Activated T-cell treated with anti-CD3 and anti-CD28 coated beads for 4 hours (primary cell): ENCODE measurements at places on chromosomes 5 and 9.

GRCh38 chr5:96648023-96648422, 14.2 kb upstream of the CAST start:
- no peak for DNase-seq

- DNase-seq, result no peak
Observed at GRCh38 chr9:35357116-35357515, 132.8 kb upstream of the RUSC2 start.

DNA sequence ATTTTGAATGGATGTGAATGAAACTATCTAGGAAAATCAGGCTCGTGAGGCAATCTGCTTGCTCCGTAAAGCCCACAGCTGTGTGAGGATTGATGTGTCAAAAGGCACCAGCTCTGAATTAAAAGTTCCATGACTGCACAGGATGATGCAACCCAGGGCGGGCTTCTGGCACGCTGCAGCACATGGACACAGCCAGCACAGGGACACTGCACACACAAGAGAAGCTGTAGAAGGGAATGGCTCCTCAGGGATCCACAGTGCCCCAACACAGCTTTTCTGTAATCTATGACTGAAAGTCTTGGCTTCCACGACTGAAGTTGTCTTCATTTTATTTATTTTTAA, 151.0 kb downstream of the GCNT1 start:
- DNase-seq, result no peak

DNA sequence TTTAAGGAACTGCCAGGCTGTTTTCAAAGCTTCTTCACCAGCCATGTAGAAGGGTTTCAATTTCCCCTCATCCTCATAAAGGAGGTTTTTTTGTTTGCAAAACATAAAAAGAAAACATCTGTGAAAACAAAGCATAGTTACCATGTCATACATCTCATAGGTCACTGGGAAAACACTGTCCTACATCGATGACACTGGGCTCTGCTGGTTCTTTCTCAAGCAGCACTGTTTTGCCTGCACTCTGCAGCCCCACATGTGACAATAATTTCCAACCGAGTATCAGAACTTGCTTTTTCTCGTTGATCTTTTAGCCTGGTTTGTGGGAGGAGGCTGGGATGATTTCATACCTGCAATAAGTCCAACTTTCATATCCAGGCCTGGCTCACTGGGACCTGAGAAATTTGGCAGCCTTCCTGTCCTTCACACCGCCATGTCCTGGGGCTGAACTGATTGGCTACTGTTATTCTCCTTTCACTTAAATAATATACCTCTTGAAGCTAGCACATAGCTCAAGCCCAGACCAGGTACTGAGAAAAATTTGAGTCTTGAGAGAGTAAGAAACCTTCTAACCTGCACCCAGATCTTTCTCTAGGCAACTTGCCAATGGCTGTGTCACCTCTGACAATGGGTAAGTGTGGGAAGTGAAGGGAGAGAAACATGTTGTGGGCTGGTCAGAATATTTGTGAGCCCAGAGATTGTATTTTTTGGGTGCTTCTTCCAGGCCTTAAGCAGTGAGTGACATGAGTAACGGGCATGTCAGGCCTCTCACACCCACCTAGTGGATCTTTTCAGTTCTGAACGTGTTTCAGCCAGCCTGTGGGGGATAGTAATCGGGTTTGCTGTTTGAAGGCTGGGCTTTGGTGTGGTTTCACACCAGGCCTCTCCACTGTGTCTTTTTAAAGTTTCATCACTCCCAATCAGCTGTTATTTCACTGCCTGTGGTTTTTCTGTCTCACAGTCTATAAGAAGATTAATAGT, 502.8 kb downstream of the NTRK2 start:
- DNase-seq, result no peak

DNA sequence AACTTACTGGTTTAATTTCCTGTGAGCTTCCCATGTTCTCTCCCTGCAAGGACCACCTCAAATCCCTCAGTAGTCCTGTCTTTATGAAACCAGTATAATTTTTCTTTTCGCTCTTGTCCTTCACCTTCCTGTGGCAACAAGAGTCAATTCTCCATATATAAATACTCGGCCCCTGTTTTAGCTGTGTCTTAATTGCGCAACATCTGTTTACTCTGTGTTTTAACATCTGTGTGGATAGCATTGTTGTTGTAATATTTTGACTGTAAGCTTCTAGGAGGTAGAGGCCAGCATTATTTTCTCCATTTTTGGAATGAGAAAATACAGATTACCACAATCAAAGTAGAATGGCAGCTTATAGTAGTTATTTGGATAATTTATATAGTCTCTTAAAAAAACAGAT, 30.2 kb upstream of the CDKN2B start:
- DNase-seq, result no peak

DNA sequence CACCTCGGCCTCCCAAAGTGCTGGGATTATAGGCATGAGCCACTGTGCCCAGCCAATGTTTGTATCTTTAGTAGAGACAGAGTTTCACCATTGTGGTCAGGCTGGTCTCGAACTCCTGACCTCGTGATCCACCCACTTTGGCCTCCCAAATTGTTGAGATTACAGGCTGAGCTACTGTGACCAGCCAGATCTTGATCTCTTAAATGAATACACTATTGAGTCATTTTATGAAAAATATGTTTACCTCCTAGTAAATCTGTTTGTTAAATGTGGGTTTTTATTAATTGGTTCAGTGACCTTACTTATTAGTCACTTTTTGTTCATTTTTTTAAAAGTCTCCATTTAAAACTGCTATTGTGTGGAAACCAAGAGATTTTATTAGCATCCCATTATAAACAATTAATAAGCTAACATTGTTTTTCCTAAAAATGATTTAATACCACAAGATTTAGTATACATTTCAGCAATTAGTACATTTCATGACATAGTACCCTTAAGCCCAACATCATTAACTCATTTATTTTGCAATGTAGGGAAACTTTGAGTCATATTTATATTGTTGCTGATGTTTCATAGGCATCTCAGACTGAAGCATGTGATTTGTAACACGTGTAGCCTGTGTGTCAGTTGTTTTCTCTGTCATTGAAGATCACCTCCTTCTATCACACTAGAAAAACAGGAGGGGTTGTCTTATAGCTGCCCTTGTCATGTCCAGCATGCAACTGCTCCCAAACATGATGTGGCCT, 261.2 kb downstream of the TAF11L14 start:
- no peak for DNase-seq

DNA sequence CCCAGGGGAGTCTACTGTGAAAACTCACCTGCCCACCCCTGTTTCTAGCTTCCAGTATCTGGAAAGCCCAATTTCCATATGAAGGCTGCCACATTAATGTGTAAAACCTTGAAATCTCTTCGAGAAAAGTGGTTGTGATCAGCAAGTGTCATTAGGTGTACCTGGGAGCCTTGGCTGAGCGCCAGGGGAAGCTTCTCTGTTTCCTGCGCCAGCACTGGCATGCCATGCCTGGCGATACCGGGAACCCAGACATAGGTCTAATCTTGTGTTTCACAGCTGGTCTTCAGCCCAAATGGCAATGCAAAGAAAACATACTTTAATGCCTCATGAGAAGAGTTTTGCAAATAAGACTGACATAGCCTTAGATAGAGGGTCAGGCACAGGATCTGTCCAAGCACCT, 101.6 kb downstream of the TENT4A start:
- no peak for DNase-seq

DNA sequence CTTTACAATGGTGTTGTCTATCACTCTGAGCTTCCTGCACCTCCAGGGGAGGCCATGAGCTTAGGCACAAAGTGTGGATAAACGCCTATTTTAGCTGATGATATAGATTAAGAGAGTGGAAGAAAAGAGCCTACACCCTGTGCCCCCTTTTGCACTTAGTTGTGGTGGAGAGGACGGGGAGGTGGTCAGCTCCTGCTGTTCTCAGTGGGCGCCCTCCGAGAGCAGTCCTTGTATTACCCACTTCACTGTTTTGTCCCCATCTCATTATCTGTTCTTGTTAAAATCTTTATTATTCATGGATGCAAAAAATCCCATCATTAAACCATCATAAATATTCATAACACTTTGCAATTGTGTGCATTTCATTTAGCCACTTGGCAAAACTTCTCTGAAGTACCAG, 303.3 kb downstream of the EFNA5 start:
- no peak for DNase-seq

GRCh38 chr5:149379177-149379761, at the start of gene IL17B:
Gene IL17B (minus strand): TSS chr5:149379292. CDS start chr5:149379225, 67 bp downstream.
- no peak for DNase-seq

DNA sequence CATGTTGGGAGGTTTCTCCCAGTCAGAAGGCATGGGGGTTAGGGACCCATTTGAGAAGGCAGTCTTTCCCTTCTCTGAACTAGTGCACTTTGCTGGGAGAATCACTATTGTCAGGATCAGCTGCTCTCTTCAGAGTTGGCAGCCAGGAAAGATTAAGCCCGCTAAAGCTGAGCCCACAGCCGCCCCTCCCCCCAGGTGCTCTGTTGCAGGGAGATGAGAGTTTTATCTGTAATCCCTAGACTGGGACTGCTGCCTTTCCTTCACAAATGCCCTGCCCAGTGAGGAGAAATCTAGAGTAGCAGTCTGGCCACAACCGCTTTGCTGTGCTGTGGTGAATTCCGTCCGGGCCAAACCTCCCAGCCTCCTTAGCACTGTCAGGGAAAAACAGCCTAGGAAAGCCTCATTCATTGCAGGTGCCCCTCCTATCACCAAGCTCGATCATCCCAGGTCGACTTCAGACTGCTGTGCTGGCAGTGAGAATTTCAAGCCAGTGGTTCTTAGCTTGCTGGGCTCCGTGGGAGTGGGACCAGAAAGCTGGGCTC, 69.8 kb downstream of the CNTLN start:
- DNase-seq, result no peak

GRCh38 chr9:34171753-34172535, 6.9 kb upstream of the UBAP1 start:
- no peak for DNase-seq

DNA sequence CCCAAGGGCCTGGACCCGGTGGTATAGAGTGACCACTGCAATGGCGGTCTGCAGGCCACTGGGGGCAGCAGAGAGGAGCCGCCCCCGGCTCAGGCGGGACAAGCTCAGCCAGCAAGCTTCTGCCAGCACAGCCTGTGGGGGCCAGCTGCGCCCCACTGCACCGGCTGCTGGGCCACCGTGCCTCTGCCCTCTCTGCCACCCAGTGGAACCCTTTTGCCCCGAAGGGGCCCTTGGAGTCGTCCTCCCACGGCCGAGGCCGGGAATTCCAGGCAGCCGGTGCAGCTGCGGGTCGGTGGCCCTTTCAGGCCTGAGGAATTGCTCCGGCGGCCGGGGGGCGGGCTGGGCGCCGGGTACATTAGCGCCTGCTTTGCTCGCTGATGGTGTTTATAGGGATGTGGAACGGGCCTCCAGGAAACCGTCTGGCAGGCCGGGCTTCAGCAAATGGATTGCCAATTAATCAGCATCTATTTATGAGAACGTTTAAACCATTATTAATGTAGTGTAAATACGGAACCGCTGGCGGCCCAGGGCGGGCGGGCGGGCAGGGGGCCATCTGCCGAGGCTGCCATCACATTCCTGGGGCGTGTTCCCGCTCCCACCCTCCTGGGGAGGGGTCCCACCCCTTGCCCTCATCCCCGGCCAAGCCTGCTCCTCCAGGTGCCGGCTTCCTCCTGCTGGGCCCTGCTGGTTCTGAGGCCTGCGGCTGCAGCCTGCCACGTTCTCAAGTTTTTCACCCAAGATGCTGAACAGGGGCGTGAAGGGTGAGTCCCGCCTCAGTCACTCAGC, 127.4 kb downstream of the BARX1 start:
- no peak for DNase-seq

DNA sequence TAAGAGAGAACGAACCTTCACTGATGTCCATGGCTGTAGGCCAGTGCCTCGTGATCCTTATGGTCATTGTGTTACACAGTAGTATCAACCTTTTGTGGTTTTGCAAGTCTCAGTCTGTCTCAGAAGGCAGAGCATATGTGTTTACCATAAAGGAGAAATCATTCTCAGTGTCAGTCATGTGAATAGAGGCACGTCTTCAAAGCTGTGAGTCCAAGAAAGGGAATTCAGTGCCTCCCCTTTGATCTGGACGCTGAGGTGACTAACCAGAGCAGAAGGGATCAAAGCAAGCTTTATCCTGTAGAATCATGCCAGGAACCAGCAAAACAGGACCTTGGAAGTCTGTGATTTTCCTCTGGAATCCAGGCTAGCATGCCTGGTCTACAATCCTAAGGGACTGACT, 433.9 kb downstream of the DNAH5 start:
- no peak for DNase-seq

DNA sequence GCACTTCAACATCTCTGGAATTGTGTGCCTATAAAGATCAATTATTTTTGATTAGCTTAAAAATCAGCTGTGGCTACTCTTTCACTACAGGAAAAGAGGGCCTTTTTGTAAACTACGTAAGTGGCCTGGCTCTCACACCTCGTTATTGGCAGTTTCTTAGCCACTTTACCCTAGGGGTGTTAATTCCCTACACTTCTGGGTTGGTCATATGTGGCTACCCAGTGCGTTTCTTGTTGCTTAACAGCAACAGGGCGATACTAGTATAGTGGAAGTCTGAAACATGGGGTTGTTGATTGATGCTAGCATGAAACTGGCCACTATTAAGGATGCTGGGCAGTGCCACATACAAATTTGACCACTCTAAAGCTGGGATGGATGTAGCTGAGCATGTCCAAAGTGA, 174.7 kb upstream of the CDH12 start:
- DNase-seq, result no peak

- DNase-seq, result no peak
Observed at GRCh38 chr9:73613092-73613701, 461.5 kb downstream of the ANXA1 start.

- no peak for DNase-seq
Observed at GRCh38 chr5:33994845-33995244, 10.4 kb upstream of the SLC45A2 start.

DNA sequence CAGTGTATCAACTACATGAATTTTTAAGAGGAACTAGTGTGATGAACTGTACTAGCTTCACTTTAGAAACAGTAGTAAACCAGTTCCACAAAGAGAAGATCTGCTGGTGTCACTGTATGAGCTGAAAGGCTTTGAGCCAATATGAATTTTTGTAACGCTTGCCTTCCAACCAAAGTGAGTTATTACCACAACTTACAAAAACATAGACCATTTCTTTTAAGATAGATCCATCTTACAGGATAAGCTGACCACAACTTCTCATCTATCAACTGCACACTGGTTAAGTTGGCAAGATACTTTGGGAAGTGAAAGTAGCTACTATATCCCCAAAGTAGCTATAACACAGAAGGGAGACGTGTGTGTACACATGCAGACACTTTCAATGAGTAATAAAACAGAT, 849.6 kb upstream of the DMAC1 start:
- no peak for DNase-seq

DNA sequence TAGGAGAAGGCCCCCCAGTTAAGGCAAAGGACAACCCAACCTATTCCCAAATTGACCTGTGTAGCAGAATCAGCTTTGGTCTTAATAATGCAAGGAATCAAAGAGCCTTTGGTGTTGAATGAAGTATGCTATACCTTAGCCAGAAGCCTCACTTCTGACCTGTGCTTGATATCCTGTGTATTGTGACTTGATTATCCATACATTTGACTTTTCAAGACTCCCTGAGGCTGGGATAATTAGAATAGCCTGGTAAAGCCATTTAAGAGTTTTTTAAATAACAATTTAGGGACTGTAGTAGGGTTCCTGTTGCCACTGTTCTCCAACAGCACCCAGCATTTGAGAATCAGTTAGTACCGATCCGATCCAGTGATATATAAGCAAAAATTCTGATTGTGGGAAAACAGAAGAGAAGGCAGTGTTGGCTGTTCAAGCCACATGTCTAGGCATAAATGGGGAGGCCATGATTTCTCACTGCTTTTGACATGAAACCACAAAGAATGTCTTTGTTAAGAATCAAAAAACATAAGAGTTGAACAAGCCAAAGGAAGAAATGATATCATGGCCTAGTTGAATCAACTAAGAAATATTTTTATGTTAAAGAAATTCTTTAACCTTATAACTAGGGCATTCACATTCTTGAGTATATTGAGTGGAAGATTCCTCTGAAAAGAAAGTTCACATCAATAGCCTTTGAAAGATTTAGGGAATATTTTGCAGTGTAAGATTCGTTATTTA, 98.9 kb downstream of the F2RL2 start:
- DNase-seq, result no peak
